ENCODE measurements at places on chromosomes 3 and 15.

DNA sequence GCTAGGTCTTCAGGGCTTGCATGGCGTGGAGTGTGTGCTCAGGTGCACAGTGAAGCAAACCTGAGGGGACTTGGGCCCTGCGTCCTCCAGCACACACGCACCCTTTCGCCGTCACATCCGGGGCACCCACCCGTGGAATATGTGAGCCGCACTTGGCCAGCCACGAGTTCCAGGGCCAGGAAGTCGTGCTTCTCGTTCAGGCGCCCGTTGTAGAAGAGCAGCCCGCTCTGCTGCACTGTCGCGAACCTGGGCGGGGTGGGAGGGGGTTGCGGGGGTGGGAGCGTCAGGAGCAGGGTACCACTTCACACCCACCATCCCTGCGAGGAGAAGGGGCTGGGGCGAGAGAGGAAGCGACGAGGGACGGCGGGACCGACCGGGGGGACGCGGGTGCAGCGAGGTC lies 7.1 kb downstream of the CELSR3 start:
- no peak for DNase-seq

- DNase-seq, result no peak
Measured at GRCh38 chr3:21466476-21466875, 284.5 kb downstream of the ZNF385D start.

GRCh38 chr3:13420831-13421765 lies 976 bp upstream of the NUP210 start:
- no peak for DNase-seq

- peak; percentile 52 for DNase-seq
Measured at GRCh38 chr15:62071711-62072308, 5.0 kb downstream of the C2CD4A start.

GRCh38 chr3:184172681-184173373 lies 1.8 kb upstream of the AP2M1 start:
- DNase-seq, result no peak

DNA sequence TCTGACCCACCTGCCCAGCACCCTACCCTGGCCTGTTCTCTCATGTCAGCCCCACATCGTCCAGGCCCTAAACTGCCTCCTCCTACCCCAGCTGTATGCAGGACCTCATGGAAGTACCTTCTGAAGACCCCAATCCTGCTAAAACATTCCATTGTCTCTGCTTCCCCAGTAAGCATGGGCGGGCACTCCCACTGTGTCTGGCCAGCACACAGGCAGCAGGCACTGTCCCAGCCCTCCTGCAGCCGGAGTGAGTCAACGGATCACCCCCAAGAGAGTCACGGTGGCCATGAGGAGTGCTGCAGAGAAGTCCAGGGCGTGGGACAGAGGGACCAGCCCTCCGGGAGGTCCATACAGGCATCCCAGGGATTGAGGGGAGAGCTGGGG lies 36.4 kb upstream of the SLCO2A1 start:
- DNase-seq, result no peak

- no peak for DNase-seq
Measured at GRCh38 chr3:134579141-134579665, 71.6 kb downstream of the KY start.

GRCh38 chr3:11810276-11810675 lies 36.4 kb downstream of the TAMM41 start:
- DNase-seq, result no peak

- peak; percentile 67 for DNase-seq
Measured at GRCh38 chr3:147654827-147655226, 245.7 kb downstream of the ZIC1 start.
